ENCODE measurements at places on chromosomes 5 and 9. TPM values are rescaled to one million over a fixed set of nuclear protein-coding genes. Genes with fewer than 3 reads are reported as not detected.

The FGF10 gene
- total RNA-seq: not detected

DNA sequence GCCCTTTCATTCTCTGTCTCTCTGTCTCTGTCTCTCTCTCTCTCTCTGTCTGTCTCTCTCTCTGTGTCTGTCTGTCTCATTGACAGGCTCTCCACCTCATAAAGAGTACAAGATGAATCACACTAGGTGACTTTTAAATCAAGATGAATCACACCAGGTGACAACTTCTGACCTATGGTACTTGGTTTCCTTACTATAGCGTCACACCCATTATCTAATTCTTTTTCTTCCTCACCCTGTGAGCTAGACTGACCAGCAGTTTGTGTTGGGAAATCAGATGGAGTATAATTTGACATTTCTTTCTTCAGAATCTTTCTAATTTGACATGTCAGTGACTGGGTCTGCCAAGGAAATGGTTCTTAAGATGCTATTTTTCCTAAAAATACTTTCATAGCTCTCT lies 232.9 kb downstream of the ARRDC3 start:
- no peak for DNase-seq

The SRD5A1 gene
- 18.0 TPM for total RNA-seq

DNA sequence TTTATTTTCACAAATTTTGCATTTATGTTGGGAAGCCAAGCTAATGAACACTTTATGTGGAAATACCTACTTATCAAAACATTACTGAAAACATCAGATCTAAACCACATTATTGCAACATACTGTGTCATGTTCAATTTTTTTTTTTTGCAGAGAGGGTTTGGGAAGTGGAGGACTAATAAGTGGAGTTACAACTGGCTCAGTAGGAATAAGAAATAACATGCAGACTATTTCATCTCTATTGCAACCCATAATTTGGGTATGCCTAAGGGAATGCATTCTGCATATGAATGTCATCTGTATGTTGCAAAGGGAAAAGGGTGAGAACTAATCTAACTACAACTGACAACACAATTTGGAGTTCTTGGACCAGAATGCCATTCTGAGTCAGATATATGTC lies 41.8 kb downstream of the APC start:
- DNase-seq: no peak

The TNFSF8 gene
- 17.9 TPM for total RNA-seq

DNA sequence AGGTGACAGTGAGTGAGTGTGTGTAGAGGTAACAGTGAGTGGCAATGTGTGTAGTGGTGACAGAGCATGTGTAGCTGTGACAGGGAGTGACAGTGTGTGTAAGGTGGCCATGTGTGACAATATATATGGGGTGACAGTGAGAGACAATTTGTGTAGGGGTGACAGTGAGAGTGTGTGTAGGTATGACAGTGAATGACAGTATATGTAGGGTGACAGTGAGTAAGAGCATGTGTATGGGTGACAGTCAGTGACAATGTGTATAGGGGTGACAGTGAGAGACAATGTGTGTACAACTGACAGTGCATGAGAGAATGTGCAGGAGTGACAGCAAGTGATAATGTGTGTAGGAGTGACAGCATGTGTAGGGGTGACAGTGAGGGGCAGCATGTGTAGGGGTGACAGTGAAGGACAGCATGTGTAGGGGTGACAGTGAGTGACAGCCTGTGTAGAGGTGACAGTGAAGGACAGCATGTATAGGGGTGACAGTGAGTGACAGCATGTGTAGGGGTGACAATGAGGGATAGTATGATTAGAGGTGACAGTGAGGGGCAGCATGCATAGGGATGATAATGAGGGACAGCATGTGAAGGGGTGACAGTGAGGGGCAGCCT lies 10.1 kb upstream of the GAPT start:
- DNase-seq: no peak

- no peak for DNase-seq
Observed at GRCh38 chr5:30438785-30439184, 754.7 kb upstream of the CDH6 start.

The SLC25A2 gene
- 0.82 TPM for total RNA-seq

- DNase-seq: no peak
Observed at GRCh38 chr9:107717529-107718314, 228.2 kb upstream of the KLF4 start.

The SCGB3A1 gene
- total RNA-seq: not detected

Data from Karpas-422 (cell line).